ENCODE measurements at places on chromosomes 2 and 18.

DNA sequence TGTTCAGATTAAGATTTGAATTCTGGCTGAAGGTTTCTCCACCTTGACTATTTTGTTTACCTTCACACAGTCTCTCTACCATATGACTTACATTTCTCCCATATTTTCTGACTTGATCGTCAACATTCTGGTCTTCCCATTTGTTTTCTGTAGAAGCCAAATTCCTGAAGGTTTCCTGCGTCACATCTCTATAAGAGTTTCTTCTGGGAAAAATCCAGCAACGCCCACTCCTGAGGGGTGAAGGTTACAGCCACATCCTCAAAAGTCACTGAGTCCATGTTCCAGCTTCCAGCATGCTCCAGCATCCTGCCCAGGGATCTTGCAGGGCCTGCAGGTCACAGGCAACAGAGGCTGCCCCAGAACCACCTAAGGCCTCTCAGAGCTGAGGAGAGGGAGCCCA lies 47.5 kb downstream of the NBEAL1 start:
- no peak for DNase-seq

DNA sequence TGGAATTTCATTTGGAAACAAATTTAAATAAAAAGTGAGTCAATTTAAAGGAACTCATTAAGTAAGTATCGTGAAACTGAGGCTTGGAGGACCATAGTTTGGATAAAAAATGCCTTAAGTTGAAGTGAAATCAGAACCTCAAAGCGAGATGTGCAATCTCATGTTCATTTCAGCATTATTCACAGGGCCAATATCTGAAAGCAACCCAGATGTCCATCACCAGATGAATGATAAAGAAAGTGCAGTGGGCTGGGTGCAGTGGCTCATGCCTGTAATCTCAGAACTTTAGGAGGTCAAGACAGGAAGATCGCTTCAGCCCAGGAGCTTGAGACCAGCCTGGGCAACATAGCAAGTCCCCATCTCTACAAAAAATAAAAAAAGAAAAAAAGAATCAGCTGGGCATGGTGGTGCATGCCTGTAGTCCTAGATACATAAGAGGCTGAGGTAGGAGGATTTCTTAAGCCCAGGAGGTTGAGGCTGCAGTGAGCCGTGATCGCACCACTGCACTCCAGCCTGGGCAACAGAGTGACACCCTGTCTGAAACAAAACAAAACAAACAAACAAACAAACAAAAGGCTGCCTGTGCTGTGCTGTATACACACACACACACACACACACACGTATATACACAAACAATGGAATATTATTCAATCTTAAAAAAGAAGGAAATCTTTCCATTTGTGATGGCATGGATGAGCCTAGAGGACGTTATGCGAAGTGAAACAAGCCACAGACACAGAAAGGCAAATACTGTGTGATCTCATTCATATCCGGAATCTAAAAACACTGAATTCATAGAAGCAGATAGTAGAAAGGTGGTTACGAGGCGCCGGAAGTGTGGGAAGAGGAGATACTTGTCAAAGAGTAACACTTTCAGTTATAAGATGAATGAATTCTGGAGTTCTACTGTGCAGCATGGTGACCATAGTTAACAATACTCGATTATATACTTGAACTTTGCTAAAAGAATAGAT lies 14.5 kb downstream of the SH3RF3 start:
- DNase-seq: peak; percentile 52

GRCh38 chr2:6960659-6961058 lies 43.4 kb downstream of the RNF144A start:
- no peak for DNase-seq

GRCh38 chr2:159960414-159960813 lies 102.0 kb downstream of the PLA2R1 start:
- no peak for DNase-seq

- no peak for DNase-seq
These were observed 12.0 kb downstream of the EXOC6B start for GRCh38 chr2:72813841-72814240.

GRCh38 chr2:29443151-29443550 lies 327.9 kb downstream of the CLIP4 start:
- no peak for DNase-seq

GRCh38 chr18:52237551-52237950 lies 102.4 kb upstream of the DCC start:
- no peak for DNase-seq

DNA sequence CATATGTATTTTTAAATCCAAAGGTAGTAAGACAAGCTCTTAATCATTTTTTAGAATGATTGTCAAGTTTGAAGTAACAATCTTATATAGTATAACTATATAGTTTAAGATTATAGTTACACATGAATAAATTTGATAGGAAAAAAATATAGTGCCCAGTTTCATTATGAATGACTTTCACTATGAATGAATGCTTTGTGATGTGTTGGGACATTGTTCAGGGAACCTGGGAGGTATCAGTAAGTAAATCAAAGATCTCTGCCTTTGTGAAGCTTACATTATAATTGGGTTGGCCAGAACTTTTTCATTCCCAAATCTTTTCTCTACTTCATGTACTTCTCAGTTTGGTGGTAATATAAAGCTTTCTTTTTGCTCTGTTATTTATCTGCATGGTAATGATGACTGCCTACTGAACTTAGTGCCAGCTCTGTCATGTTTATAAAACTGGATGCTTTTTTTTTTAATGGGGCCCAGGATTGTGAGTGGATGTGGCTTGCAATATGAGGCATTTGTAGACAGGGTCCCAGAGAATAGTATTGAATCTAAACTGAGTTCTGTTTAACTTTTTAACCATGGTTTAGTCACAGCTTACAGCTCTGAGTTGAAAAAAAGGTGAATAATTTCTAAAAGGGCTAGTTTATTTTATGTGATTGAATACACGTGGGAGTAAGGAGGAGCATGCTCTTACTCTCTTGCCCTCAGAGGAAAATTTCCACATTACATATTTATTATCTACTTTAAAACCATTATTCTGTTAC lies 23.3 kb downstream of the GLS start:
- no peak for DNase-seq

DNA sequence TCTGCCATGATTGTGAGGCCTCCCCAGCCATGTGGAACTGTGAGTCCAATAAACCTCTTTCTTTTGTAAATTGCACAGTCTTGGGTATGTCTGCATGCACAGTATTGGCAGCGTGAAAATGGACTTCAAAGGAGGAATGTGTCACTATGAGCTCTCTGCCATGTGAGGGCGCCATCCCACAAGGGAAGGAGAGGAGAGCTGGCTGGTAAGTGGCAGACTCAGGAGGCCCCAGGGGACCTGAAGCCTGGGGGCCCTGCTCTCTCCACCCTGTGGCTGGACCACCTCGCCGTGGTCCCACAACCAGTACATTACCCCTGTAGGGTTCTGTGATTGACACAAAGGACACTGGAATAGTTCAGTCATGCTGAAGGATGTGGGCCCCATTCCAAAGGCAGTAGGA lies 122.1 kb downstream of the RPIA start:
- DNase-seq: no peak

- no peak for DNase-seq
These were observed 7.5 kb upstream of the MCFD2 start for GRCh38 chr2:46923041-46923528.

DNA sequence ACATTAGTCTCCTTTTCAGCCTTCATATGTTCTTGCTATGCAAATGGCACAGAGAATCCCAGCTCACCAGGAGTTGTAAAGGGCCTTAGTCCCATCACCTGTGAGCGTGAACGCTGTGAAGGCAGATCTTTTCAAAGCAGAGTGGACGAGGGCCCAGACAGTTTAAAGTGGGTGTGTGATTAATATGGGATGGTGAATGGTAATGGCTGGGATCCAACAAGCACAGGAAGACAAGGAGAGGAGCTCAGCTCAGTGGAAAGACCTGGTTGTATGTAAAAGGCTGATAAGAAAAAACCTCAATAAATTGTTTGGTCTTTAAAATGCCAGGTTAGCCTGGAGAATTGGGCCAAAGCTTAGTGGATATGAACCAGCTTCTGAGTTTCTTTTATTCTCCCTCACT lies 326.2 kb downstream of the NYAP2 start:
- no peak for DNase-seq

- DNase-seq: no peak
These were observed 60.8 kb downstream of the NPAS2 start for GRCh38 chr2:100880730-100881129.

- DNase-seq: no peak
These were observed 58.6 kb upstream of the DOCK10 start for GRCh38 chr2:225100856-225101294.

GRCh38 chr2:191582355-191582754 lies 95.6 kb upstream of the NABP1 start:
- DNase-seq: no peak

GRCh38 chr2:18803141-18803939 lies 214.0 kb upstream of the NT5C1B start:
- DNase-seq: no peak

DNA sequence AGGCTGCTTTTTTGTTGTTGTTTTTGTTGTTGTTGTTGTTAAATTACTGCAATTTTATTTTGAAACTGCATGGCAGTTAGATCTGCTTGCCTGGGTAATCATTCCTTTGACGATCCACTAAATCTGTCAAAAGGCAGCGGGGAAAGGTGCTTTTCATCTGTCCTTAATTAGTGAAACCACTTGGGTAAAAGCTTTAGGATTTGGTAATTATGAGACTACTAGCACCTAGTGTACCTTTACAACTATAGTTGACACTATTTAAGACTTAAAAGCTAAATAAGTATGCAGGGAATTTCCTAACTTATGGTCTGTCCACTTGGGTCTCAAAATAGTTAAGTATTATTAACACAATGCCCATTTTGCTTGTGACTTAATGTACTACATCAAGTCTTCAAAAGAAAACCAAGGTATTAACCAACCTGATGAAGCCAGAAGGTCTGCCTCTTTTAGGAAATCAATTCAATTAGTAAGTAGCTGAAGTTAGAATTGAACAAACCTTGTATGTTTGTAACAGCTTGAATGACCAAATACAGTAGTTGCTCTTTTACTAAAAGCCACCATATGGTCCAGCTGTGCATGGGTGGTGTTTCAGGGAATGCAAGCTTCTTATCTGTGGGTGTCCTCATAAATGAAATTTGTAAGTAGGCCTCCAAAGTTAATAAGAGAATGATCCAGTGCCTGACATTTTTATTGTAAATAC lies 44.8 kb downstream of the NAB1 start:
- DNase-seq: no peak

- no peak for DNase-seq
These were observed 539.8 kb upstream of the RAB6C start for GRCh38 chr2:129439406-129440302.

DNA sequence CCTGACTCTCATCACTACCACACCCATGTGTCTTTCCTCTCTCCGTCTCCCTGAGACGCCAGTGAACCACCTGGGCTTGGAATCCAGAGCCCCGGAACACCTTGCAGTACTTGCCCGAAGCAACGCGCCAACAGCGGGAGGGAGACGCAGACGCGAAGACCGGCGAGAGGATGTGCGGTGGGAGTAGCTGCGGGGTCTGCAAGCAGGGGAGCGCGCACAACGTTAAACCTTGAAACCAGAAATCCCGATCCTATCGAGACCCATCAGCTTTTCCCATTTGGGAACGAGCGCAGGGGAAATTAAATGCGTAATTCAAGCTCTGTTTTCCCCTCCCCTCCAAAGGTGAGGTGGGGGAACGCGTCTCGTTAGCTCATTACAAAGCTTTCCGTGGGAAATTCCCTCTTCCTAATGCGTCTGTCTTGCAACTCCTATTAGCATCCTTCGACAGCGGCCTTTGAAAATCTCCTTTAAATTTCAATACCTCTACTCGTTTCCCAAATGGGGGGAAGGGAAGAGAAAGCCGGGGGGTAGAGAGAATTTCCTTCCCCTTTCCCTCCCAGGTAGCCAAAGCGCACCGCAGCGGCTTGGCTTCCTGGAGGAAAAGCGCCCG lies 421 bp upstream of the CNTNAP5 start:
- DNase-seq: no peak

GRCh38 chr18:23538870-23539269 lies 35.6 kb downstream of the RMC1 start:
- DNase-seq: no peak

GRCh38 chr2:153408710-153409385 lies 69.7 kb downstream of the RPRM start:
- DNase-seq: no peak

DNA sequence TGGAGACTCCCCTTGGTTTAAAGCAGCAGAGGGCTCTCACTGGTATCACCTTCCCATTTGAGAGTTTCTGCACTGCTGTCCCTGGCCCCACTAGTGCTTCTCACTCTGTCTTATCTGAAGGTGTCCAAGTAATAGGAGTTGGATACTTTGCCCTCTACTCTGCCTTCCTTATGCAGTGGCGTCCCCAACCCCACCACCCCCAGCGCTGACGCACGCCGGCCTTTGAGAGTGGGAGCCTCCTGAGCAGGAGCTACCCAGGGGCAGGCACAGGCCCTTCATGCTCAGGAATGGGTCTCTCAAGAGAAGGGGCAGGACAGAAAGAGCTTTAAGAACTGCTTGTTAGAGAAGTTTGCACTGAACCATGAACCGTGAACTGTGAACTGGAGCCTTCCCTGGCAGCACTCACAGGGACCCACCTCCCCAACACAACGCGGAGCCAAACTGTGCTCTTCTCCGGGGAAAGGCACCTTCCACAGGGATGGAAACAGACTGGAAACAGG lies 3.3 kb downstream of the CIB4 start:
- DNase-seq: no peak

DNA sequence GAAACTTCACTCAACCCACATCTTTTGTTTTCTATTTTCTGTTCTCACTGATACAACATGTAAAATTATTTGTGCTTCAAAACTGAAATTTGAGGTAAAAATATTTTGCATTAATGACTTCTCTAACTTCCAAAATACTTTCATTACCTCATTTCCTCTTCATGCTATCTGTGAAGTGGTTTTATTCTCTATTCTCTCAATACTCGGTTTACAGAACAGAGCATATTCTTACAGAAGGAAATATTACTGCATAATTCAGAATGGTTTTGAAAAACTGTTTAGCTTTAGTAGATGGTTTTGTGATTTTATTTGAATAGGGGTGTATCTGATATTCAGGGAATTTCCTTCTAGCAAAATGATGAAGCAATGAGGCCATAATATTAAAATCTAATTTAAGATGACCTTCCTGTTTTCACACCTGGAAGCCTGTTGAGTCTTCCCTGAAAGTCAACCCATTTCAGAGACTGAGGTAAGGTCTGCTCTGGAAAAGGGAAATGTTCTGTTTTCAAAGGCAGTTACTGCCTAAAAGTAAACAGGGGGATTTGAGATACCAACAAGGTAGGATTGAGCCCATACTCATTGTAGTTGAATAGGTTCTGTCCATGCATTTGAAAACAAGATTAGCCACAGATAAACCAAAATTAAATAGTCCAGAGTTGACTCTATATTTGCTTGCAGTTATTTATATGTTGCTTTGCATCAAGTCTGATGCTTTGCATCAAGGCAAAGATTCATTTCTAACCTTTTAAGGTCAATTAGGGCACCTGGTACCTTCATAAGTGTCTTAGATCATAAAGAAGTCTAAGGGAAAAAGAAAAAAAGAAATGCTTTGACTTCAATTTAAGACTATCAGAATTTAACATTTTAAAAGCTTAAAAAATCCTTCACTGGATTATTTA lies 50.8 kb upstream of the PEX13 start:
- no peak for DNase-seq

GRCh38 chr2:10255189-10256030 lies 47.3 kb upstream of the HPCAL1 start:
- no peak for DNase-seq

All from CD4-positive, alpha-beta T cell treated with Interleukin-12 subunit alpha and Interleukin-12 subunit beta, for 1 hour (primary cell).